Smooth muscle cell of trachea (primary cell): ENCODE measurements at places on chromosomes 12 and 14. TPM values are rescaled to one million over a fixed set of nuclear protein-coding genes. Genes with fewer than 3 reads are reported as not detected.

The NKX2-1 gene
- not detected in 2 replicates for total RNA-seq

The FOXG1 gene
- 0.44 and 0.83 TPM in 2 replicates for total RNA-seq

The DNAJC22 gene
- total RNA-seq, result 1.8 and 3.3 TPM in 2 replicates

The TAC3 gene
- total RNA-seq, result 0.33 TPM in 1 of 2 replicates, not detected in the other

The RNASE3 gene
- not detected in 2 replicates for total RNA-seq

The C1QL4 gene
- 0.17 and 0.29 TPM in 2 replicates for total RNA-seq

The GZMH gene
- total RNA-seq, result not detected in 2 replicates
